ENCODE measurements at places on chromosomes 1 and 21.

DNA sequence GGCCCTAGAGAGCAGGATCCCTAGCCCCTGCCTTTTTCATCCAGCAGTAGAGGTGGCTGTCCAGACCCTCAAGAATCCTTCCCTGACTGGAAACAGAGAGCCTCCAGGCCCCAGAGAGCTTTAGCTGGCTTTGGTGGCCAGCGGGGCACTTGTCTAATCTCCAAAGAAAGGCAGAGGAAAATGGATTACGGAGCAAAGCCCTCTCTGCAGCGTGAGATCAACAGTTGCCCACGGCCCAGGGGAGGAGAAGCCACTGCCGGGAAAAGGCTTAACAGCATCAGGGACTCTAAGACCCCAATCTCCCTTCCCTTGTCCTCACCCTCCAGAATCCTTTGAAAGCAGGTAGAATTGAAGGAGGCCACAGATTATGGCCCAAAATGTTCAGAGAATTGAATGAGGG lies 35.8 kb upstream of the GRIK3 start:
- no peak for DNase-seq

DNA sequence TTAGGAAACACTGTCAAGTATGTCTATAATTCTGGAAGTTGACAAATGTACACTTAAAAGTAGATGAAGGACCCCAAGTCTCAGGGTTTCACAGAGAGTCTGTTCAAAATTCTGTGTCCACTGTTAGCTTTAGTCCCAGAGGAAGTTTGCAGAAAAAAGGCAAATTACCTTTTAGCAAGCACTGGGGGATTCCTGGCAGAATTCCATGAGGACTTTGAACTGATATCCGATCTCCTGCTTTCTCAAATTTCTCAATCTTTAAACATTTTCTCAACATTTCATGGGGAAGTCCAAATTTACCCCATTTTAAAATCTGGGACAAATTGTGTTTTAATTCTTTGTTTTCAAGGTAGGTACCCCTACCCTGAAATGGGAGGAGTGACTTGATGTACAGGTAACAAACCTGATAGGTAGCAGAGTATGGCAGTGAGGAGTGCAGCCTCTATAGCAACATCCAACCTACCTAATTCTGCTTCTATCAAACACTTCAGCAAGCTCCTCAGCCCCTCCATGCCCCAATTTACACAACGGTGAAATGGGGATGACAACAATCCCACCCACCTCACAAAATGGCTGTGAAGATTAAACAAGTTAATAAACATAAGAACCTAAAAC lies 344.9 kb downstream of the OMA1 start:
- no peak for DNase-seq

DNA sequence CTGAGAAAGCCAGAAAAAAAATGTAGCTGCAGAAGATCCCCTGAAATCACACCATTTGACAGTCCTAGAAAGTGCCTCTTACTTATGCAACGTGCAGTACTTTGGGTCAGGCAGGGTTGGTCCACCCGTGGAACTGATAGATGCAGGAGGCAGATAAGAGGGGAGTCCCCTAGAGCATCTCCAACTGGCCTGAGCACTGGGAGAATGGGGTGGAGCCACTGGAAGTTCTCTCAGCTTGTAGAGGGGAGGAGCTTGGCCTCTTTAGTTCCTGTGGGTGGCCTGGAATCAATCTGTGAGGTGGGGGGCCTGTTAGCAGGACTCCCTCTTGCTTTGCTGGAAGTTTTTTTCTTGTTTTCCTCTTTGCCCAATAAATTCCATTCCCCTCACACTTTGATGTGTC lies 335.7 kb upstream of the NCAM2 start:
- DNase-seq = no peak

DNA sequence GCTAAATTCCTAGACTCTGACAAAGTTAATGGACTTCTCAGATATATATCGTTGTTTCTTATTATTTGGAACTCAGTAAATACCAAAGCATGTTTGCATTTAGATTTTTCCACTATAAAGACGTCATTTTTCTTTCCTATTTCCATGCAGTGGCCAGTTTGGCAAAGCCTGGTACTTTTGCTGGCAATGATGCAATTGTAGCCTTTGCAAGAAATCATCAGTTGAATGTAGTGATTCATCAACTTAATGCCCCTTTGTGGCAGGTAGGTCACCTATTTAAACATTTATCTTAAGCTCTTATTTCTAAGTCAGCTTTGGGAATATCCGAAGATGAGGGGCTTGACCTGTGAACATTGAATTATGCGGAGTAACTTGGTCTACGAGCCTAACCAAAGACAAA lies 12.0 kb downstream of the OTUD3 start:
- no peak for DNase-seq

DNA sequence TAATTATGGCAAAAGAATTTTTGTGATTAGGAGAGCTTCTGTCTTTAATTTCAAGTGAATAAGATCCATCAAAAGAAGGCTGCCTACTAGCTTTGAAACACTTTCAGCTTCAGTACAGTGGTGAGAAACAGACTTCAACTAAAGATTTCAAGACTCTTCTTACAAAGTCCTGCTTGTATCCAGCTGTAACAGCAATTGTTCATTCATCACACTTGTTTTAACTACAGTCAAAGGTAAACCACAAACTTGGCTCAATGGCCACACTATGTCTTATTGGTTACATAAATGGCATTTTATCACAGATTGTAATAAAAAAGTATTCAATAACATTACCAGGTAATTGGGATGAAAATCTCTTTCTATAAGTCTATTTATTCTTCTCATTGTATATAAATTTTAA lies 59.2 kb downstream of the WARS2 start:
- no peak for DNase-seq

GRCh38 chr1:76577525-76578185 lies 289.6 kb upstream of the ST6GALNAC5 start:
- DNase-seq = no peak

DNA sequence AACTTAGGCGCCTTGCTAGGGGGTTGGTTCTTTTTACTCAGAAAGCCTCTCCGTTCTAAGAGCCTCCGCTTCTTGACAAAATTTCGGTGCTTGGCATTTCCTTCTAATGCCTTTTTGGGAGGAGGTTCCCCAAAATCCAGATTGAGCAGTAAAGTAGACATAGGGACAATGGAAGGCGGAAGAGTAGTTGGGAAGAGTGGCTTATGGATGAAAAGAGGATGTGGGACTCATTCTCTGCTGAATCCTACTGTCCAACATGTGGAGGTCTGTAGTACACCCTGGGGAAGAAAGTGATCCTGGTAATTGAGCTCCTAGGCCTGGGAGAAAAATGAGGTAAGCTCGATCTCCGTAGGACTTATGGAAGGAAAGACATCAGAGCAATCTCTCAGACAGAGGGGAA lies 777 bp upstream of the METTL25B start:
- DNase-seq = no peak

- no peak for DNase-seq
These were observed 469.8 kb upstream of the OLFM3 start for GRCh38 chr1:102466487-102466886.

- no peak for DNase-seq
These were observed 671 bp upstream of the PYGO2 start for GRCh38 chr1:154962156-154962749.

GRCh38 chr1:83497563-83497962 lies 501.4 kb downstream of the TTLL7 start:
- peak; percentile 11 for DNase-seq

DNA sequence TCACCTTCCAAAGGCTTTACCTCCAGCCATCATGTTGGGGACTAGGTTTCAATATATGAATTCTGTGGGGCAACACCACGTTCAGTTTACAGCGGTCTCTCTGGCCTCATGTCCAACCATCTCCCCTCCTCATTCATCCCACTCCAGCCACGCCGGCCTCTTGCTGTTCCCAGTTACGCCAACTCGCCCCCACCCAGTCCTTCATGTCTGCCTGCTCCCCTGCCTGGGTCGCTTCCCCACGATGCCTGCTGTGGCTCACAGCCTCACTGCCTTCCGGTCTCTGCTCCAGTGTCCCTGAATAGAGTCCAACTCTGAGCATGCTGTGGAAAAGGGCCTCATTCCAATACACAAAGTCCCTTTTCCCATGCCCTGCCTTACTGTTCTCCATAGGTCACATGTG lies 193.8 kb downstream of the KIF26B start:
- no peak for DNase-seq

DNA sequence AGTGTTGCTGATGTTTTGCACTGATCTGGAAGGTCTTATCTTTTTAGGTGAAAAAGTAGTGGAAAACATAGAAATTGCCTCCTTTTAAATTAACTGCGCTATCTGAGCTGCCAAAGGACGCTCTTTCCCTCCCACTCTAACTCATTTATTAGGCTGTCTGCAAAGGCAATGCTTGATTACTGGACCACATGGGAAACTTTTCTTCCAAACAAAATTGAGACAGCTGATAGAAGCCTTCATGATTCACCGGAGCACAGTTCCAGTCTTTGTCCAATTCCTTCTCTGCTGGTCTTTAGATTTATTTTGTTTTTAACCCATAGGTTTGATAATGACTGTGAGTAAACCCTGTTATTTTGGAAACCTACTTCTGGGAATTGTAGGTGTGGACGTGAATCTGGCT lies 93.0 kb upstream of the RAVER2 start:
- no peak for DNase-seq

DNA sequence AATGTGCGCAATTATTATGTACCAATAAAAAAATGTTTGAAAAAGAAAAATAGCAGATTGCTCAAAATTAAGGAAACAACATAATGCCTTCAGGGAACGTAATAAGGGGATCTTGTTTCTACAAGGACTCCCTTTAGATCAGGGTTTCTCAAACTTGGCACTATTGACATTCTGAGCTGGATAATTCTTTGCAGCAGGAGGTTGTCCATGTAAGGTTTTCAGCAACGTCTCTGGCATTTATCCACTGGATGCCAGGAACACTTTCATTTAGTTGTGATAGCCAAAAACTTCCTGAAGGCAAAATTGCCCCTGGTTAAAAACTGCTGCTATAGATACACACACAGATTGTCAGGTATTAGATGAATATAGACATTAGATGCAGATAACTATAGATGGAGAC lies 666.7 kb upstream of the ADAMTS5 start:
- DNase-seq = no peak

DNA sequence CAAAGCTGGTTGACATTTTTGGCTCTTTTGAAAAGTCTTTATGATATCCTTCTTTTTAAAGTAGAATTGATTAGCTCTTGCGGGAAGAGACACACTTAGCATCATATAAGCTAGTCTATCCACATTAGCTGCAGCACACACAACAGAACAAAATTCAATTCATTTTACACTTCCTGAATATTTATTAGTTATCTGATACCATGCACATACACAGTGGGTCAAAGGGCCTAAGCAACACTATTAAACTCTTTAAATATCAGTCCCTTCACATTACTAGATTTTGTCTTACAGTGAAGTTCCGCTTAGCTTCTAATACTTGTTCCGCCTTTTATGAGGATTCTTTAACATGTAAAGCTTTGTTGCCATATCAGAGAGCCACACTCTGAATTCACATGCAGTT lies 169.5 kb downstream of the CRB1 start:
- DNase-seq = no peak

DNA sequence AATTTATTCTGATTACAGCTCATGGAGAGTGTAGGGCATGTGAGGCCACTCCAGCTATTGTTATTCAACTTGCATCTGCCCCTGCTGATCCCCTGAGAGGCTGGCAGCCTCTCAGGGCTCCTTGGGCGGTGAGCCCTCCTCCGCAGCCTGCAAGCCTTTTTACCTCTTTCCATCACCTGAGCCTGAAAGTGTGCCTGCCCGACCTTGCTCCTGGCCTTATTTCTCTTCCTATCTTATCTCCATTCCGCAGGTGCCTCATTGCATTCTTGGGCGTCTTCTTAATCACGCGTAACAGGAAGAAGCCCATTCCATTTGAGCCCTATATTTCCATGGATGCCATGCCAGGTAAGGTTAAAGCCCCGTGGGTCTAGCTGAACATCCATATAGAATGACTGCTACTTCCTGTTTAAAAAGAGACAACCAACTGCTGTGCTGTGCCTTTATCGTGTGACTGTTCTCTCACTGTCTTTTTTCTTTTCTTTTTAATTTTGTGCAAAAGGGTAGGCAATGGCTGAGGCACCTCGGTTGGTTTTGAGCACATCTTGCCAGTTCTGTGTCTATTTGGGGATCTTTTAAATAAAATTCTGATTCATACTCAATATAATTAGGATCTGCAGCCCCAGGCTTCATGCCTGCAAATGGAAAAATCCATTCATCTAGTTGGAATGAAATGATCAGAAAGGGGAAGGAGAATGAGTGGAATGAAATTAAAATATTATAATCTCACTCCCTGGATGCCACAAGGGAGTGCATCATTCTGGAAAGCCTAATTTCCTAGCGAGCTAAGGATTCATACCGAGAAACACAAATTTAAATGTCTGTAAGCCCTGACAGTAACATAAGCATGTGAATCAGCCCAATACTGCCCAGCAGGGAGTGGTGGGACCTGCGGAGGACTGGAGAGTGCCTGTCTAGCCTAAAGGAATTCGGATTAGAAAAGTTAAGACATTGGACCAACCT lies 38.6 kb upstream of the RCAN3 start:
- peak; percentile 85 for DNase-seq

GRCh38 chr1:184881941-184882913 lies 92.1 kb downstream of the NIBAN1 start:
- no peak for DNase-seq

DNA sequence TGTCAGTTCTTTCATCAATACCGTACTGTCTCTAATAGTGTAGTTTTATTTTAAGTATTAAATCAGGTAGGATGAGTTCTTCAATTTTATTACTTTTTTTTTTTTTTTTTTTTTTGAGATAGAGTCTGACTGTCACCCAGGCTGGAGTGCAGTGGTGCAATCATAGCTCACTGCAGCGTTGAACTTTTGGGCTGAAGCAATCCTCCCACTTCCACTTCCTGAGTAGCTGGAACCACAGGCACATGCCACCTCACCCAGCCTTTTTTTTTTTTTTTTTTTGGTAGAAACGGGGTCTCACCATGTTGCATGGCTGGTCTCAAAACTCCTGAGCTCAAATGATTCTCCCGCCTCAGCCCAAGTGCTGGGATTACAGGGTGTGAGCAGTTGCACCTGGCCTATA lies 44.3 kb downstream of the INAVA start:
- no peak for DNase-seq

DNA sequence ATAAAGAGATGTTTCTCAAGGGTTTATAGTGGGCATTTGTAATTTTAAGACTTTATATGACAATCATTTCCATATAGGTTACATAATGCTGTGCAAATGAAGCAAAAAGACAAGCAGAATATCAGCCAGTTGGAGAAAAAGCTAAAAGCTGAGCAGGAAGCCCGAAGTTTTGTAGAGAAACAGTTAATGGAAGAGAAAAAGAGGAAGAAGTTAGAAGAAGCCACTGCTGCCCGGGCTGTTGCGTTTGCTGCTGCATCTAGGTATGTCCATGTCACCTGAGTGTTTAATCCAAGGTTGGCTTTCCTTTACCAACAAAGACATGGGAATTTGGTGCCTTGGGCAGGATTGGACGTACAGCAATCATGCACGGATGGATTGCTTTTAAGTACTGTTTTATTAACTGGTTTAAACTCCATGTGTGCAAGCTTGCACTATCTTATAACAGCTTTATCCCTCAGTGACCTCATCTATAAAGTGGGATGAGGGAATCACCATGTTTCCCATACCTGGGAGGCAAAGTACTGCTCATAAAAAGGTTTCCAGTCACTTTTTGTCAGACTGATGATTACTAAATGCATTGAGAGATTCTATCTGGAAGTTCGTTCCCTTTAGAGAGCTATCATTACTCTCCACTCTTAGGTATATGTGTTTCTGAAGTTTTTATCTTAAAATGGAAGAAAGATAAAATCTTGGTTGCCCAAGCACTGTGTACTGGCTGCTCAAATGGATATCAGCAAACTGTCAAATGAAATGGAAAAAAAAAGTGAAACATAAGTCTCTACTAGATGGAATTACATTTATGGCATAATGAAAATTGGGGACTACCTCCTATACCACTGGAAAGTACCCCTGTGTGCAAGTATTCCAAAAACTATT lies 55.1 kb downstream of the MACO1 start:
- DNase-seq = no peak

GRCh38 chr21:35217504-35218060 lies 168.5 kb upstream of the RUNX1 start:
- DNase-seq = peak; percentile 36

Data from NT2/D1 (cell line).